Tibial nerve (tissue), 4 donors: ENCODE measurements at places on chromosomes 2 and 18. TPM values are rescaled to one million over a fixed set of nuclear protein-coding genes. Genes with fewer than 3 reads are reported as not detected.

DNA sequence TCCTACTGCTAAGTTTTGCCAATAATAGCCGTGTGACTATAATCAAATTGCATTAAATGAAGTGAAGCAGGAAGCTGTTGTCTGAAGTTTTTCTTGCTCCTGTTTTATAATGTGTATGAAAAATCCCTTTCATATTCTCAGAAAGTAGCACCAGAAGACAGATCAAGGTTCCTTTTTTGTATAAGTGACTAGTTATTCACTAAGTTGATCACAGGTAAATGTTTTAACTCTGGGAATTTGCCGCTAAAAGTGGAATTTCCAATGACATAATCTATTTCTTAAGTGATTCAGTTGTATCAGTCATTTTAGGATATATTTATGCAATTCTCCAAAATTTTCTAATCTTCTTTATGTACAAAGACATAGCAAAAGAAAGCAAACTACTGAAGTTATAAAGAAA lies 99.6 kb downstream of the DPP4 start:
- no peak for DNase-seq

DNA sequence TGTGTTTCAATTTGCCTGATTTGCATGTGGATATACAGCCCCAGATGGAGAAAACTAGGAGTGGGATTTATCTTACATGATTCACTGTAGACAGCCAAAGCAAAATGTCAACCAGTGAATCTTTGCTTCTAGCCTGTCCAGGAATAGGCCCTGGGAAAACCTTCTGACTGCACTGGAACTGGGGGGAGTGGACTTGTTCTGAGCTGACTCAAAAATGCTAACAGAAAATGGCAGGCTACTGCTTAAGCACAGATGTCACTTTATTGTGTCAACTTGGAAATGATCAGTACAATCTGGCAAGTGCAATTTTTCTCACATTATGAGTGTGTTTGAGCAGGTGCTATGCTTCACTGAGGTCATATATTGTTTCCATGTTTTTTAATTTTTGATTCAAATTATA lies 593.7 kb downstream of the NRXN1 start:
- no peak for DNase-seq

DNA sequence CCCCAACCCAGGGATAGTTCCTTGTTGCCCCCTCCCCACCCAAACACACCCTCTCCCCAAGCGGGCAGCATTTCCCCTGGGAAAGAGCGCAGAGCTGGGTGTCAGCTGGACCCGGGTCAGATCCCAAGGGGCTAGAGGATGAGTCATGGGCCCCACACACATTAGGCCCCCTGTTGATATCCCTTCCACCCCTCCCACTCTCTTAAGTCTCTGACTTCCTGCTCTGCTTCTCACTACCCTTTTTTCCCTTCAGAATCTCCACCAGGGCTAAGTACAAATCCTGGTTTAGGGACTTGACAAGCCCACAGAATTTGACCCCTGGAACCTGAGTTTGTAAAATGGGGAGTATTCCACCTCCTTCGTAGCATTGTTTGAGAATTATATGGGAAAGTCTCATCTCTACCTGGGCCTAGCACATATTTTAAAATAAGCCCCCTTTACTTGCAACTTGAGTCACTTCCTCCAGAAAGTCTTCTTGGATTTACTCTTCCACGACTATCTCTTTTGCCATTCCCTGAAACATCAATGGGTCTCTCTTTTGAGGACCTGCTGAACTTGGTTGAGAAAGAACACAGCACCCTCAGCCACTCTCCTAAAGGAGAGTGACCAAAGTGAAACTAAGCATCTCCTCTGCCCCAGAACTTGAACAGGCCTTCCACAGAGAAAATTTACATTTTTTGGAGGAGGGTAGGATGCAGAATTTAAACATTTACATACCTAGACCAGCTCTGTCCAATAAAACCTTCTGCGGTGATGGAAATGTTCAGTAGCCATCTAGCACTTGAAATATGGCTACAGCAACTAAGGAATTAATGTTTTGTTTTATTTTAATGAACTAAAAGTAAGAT lies 4.7 kb downstream of the RTKN start:
- DNase-seq: no peak

GRCh38 chr2:160984426-160985077 lies 175.7 kb upstream of the TANK start:
- no peak for DNase-seq

- DNase-seq: peak; percentile 17
Observed at GRCh38 chr2:172710584-172711047, 25.0 kb upstream of the RAPGEF4 start.

DNA sequence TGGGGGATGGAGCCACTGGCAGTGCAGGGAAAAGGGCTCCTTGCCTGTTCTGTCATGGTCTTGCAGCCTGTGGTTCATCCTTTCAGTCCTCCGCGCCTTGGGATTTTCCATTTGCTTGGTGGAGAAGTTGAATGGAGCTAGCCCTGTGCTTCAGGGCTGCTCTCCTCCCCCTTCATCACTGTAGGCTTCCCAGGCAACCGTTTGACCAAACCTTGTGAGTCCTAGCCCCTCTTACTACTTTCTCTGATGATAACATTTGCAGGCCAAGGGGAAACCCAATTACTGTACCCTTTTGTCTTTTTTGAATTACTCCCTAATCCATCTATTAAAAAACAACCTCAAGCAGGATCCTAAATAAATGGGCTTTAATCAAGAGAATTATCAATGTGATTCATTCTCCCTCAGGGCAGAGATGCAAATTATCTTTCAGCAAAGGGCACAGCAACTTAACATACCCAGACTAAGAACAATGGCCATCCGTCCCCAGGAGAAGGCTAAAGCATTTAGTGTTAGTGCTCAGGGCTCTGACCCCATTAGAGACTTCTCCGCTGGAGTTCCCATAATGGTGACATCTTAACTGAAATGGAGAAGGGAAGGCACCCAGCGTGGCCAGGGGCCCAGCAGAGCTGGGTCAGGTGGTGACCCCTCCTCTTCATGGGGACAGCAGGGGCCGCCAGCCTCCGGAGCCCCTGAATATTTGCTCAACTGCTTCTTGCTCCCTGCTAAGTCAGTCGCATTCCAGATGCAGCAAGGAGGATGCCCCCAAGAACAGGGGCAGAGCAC lies 40.7 kb downstream of the RHOB start:
- DNase-seq: no peak

GRCh38 chr2:121182520-121182919 lies 102.5 kb downstream of the TFCP2L1 start:
- DNase-seq: no peak

GRCh38 chr18:63099848-63100629 lies 219.5 kb downstream of the BCL2 start:
- no peak for DNase-seq

DNA sequence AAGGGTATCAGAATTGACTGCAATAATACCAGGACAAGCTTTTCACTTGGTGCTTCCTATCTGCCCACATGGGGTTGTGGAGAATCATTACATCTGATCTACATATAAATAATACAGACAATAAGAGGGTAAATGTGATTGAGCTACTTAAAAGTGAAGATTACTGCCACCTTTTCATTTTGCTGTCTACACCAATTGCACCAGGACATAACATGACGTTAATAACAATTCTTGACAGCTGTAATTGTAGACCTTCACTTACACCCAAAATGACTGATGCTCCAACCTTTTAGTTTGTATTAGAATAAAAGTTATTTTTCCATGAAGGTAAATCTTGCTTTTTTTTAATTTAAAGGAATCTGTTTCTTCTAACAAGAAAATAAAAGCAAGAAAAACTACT lies 36.5 kb upstream of the TTN start:
- no peak for DNase-seq

GRCh38 chr2:11752906-11753305 lies 6.5 kb downstream of the LPIN1 start:
- DNase-seq: no peak

DNA sequence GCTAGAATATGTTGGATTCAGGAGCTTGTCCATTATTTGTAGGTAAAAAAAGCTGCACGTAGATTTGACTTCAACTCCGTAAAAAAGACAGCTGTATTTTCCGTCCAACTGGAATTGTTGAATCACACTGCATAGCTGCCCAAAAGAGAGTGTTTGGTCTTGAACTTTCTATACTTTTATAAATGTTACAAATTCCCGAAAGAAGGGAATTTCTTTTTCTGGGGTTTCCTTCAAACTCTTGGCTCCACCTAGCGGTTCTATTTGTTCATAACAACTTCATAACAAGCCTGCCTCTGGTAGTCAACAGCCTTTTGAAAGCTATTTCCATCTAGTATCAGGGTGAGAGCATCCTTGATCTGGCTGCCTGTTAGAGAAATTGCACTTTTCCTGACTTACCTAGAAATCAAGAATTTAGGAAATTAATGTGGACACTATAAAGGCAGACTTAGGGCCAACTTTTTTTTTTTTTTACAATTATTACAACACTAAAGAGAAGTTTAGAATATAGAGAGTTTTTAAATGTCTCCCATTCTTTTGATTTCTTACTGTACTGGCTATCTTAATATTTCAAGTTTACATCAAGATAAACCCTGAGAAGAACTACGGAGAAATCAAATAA lies 48.1 kb downstream of the TMEM185B start:
- peak; percentile 67 for DNase-seq

DNA sequence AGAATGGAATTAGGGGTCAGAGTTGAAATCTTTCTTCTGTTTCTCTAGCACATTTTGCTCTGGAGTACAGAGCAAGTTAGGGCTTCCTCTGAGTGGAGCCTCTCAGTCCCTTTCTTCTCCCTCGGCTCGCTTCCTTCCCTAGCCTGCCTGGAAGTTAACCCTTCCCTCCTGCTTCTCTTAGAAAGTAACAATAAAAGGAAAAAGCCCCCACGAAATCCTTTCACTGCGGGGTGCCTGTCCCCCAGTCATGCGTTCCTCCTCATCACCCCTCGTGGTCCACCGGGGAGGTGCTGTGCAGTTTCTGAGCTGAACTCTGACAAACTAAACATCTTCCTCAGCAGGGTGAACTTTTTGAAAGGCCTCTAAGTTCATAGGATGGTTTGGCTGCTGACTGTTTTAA lies 2.0 kb downstream of the IGFBP2 start:
- DNase-seq: no peak

GRCh38 chr2:165060411-165060810 lies 105.1 kb upstream of the SLC38A11 start:
- no peak for DNase-seq

- no peak for DNase-seq
Observed at GRCh38 chr2:43934567-43934966, 61.2 kb downstream of the LRPPRC start.

- DNase-seq: no peak
Observed at GRCh38 chr2:140353541-140353940, 1573.4 kb upstream of the NXPH2 start.

DNA sequence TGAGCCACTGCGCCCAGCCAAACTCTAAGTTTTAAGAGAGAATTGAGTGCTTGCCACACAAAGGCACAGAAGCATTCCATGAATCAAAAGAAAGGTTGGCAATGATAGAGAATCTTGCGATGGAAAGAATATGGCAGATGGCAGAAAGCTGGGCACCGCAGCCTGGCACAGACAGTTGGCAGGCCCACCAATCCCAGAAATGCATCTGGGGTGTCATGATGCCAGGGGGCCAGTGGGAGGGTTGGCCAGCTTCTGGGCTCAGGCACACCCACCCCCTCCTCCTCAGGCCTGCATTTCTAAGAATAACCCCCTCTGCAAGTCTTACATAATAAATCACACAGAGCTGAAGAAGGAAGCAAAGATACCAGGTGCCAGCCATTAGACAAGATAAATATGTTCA lies 19.6 kb downstream of the ZNF2 start:
- no peak for DNase-seq

- DNase-seq: no peak
Observed at GRCh38 chr2:39499336-39499735, 62.3 kb upstream of the MAP4K3 start.

Gene CABLES1
- 18.4 TPM for total RNA-seq

Gene MGAT4A
- total RNA-seq: 13.3 TPM

Gene HOXD8
- total RNA-seq: 12.6 TPM

Gene SULT1C2
- total RNA-seq: 1.3 TPM

Gene MAP4K4
- 78.0 TPM for total RNA-seq

Gene CYP1B1
- 181 TPM for total RNA-seq

Gene NPHP1
- total RNA-seq: 8.7 TPM
